ENCODE measurements at places on chromosomes 6 and 20.

DNA sequence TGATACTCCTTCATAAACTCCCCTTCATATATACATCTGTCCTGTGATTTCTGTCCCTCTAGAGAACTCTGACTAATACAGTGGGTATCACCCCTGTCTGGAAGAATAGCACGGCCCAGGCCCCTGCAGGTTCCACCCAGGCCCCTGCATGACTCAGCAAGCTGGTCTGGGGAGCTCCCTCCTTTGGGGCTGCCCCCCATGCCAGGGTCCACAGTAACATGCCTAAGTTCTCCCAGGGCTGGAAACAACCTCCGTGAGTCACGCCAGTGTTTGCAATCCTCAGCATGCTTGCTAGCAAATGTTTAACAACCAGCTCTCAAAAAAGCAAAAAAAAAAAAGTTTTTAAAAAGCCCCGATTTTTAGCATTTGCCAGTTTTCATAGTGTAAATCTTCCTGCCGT, 134.3 kb upstream of the CDH4 start:
- no peak for DNase-seq

DNA sequence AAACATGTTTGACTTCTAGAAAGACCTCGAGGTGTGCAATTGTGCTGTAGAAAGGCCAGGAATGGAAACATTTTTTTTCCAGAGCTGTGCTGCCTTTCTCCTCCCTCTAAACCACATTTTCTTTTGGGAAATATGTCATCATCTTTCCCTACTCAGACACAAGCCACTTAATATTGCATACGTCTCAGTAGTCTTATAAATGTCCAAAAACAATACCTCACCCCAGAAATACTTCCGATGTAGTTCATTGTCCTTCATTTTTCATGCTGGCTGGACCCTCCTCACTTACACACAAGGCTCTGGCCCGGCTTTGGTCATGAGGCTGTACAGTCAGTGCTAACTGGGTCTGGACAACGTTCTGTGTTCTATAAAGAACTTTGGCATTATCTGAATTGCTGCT, 126.4 kb downstream of the SCML4 start:
- no peak for DNase-seq

GRCh38 chr6:90297115-90297866, 648 bp upstream of the BACH2 start:
- no peak for DNase-seq

DNA sequence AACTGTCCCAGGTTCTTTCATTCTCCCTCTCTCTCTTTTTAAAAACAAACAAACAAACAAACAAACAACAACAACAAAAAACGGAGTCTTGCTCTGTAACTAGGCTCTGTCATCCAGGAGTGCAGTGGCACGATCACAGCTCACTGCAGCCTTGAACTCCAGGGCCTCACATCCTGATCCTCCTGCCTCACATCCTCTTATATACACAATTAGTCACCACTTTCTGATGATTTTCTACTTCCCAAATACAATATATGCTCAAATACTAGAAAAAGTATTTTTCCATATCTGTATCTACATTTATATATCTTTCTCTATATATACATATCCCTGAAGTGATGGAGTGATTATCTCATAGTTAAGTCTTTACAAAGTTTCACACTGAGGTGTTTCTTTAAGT, 170.7 kb downstream of the EPHA7 start:
- no peak for DNase-seq

DNA sequence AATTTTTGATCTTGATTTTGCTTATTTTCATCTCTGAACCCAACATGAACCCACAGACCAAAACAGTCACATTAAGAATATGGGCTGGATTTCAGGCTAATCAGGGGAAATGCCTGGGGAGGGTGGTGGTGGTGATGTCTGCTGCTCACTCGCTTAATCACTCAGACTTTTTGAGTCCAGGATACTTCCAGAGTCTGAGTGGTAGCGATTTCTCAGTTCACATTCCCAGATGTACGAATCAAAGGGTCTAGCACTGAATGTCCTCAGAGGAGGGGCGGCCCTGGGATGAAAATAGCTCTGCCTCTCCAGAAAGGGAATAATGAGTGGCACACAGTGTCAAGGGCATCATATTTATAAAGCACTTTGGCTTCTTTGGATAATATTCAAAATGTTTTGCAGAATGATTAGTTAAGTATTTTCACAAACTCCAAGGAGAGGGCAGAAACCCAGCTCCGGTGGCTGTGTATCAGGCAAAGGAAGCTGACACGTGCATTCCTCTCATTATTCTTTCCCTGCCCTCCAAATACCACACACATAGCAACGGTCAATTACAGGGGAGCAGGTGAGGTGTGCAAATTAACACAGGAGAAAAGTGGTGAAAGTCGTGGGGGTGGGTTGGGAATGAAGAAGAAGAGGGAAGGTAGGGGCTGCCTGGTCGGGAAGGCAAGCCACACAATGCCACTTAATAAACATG, 345.2 kb upstream of the RSPO3 start:
- no peak for DNase-seq

DNA sequence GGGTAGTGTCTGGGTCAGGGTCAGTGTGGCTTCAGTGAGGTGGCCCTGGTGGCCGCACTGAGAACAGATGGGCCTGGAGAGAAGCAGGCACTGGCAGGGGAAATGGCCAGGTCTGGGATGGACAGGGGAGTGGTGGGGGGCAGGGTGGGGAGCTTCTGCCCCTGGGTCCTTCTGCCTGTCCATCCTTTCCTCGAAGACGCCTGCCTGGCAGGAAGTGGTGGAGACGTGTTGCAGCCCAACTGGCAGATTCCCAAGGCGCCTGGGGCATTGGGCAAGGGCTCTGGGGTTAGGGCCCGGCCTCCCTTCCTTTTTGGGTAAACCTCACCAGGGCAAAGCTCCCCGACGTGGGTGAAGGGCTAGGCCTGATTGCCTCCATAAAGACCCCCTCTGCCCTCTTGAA, 10.4 kb downstream of the SRC start:
- no peak for DNase-seq

DNA sequence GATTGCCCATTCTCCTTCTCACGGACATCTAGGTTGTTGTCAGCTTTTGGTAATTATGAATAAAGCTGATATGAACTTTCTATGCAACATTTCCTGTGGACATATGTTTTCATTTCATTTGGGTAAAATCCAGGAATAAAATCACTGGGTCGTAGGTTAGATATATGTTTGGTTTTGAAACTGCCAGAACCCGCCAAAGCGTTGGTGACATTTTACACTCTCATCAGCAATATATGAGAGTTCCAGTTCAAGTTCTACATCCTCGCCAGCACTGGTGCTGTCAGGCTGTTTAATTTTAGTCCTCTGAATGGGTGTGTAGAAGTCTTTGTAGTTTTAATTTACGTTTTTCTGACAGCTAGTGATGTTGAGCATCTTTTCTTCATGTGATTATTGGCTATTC, 27.5 kb upstream of the LRFN2 start:
- no peak for DNase-seq

DNA sequence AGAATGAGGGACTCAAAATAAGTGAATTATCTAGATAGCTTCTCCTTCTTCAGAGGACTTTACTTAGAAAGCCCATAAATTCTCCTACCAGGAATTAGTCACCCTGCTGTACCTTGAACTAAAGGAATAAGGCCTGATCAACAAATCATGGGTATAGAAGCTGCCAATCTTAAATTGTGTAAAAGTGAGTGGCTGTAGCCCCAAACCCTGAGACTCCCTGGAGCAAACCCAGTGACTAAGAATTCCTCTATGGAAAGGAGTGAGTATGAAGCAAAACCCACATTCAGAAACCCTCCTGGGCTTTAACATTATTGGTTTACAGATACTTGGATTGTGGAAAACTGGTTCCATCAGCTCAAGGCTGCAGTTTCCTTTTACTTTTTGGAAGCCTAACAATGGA, 285.8 kb upstream of the TBX18 start:
- DNase-seq = no peak

- no peak for DNase-seq
Measured at GRCh38 chr20:64000906-64001305, 20.0 kb downstream of the PRPF6 start.

- DNase-seq = no peak
Measured at GRCh38 chr6:34947561-34947960, 58.5 kb downstream of the ANKS1A start.

- DNase-seq = no peak
Measured at GRCh38 chr6:158801655-158802294, 17.4 kb downstream of the EZR start.

- no peak for DNase-seq
Measured at GRCh38 chr20:2759603-2760296, 40.7 kb downstream of the CPXM1 start.

DNA sequence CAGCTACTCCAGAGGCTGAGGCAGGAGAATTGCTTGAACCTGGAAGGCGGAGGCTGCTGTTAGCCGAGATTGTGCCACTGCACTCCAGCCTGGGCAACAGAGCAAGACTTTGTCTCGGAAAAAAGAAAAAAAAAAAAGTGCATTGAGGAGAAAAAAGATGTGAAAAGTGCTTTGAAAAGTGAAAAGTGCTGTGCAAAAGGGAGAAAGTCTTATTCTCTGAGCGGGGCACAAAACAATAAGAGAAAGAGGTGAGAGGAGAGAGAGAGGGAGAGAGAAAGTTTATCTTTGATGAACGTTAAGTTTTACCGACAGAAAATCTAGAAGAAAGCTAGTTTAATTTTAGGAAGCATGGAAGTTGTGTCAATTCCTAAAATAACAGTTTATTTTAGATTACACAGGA, 3.9 kb upstream of the PACSIN1 start:
- no peak for DNase-seq

DNA sequence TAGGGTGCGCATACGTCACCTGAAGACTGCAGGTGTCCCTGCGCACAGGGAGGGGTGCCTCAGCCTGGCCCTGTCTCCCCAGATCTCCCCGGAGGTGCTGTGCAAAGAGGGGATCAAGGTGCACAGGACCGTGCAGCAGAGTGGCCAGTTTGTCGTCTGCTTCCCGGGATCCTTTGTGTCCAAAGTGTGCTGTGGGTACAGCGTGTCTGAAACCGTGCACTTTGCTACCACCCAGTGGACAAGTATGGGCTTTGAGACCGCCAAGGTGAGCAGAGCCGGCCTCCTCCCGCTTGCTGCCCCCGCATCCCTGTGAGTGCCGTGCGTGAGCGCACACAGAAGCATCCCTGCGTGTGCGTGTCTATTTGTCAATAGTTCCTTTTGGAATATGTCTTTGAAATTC, 150.7 kb downstream of the DTNBP1 start:
- no peak for DNase-seq

GRCh38 chr6:82145926-82146452, 101.6 kb downstream of the IBTK start:
- DNase-seq = no peak

- no peak for DNase-seq
Measured at GRCh38 chr6:150211700-150212511, 69.1 kb downstream of the PPP1R14C start.

- no peak for DNase-seq
Measured at GRCh38 chr6:3324262-3324942, 65.7 kb downstream of the PSMG4 start.

GRCh38 chr6:13472099-13472498, 15.3 kb downstream of the GFOD1 start:
- no peak for DNase-seq

DNA sequence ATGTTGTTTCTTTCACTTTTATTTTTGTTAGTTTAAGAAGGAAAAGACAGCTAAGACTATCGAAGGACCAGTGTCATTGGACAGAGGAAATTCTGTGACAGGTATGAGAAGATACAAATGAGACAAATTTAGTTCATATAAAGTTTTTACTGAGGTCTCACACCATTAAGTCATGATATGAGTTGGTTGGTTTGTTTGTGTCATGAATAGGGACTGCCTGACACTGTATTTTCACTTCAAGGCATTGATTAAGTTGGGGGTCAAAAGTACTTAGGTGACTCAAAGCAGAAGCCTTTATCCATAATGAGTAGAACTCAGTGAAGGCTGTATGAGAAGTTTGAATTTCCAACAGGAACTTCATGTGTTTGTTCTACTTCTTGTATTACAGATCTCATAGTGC, 21.3 kb upstream of the HIVEP2 start:
- DNase-seq = no peak

DNA sequence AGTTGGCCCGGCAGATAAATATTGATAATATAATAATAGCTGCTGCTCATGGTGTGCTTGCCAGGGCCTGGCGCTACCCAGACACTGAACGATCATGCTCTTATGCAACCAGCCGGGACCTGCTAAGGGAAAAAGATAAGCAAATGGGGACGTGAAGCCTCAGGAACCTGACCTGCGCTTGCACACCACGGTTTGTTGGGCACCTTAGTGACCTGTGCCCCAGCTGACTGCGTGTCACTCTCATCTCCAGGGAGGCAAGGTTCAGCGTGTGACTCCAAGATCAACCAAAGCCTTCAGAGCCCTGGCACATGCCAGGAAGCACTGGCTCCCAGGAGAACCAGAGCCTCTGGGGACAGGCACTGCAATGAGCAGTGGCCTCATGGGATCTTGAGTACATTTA, 111.1 kb downstream of the AGPAT4 start:
- no peak for DNase-seq

GRCh38 chr20:56552911-56553629, 20.0 kb downstream of the FAM209B start:
- no peak for DNase-seq

GRCh38 chr6:142810952-142811514, 133.9 kb downstream of the HIVEP2 start:
- no peak for DNase-seq

DNA sequence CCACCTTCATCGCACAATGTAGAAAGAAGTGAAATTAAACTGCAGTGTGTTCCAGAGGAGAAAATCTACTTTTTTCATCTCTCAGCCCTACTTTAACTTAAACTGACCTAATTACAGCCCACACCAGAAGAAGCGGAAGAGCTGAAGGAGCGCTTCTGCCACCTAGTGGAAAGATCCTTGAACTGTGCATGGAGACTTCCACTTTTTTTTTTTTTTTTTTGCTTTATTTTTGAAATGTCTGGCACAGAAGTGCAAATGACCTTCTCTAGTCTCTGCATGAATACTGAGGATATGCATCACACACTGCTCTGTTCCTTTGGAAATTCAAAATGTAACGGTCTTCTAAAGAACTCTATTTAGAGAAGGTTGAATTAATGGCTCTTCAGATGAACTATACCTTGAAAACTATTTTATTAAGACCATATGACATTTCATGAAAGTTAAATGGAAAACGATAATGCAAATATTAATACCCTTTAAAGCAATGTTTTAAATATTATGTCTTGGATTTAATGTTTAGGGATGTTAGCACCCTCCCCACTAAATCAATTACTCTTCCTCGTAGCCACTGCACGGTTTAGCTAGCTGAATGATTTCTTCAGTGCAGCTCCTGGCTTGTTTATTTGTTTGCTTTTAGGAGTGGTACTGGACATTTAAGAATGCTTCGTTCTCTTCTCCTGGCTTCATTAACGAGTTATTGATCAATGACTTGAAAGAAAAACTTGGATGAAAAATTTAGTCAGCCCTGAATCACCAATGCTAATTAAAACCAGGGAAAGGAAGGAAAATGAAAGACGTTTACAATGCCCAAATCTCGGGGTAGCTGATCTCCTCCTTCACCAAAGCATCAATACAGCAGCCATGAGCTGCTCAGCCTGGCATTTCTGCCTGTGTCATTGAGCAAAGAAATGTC, 569.6 kb upstream of the GJE1 start:
- peak; percentile 51 for DNase-seq
